ENCODE measurements at places on chromosomes 6 and 20.

GRCh38 chr20:8271727-8272126 lies 139.7 kb downstream of the PLCB1 start:
- no peak for DNase-seq

GRCh38 chr6:32401284-32401963 lies 5.6 kb downstream of the BTNL2 start:
- no peak for DNase-seq

DNA sequence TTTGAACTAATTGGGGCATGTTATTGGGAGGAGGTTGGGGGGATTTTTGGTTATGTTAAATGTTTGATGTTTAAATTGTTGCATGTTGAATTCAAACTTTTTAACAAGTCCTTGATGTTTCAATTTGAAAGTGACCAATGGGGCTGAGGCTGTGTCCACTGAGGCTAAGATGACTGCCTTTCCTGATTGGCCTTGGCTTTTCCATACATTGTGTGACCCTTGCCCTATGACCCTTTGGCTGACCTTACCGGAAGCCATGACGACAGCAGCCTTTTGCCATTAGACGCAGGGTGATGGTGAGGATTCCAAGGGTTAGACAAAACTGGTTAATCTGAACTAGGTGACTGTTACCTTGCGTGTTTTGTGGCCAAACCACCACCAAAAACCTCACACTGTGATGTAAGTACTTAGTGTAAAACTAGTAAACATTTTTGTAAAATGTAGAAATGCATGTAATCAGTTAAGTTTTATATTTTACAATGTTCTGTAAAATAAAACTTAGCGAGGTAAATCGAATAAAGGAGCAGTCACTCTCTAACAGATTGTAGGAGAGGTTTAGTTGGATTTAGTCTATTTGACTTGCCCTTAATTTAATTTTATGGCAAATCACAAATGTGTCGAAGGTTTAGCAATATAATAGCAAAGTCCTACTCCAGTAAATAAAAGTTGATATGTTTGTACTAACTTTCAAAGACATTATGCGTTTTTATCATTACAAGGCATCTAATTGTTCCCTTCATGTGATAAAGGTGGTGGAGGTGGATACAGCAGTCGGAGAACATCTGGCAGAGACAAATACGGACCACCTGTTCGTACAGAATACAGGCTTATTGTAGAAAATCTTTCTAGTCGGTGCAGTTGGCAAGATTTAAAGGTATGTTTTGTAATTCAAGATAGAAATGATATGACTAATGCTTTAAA lies 1.6 kb downstream of the SRSF6 start:
- DNase-seq: no peak

- DNase-seq: no peak
These were observed 11.6 kb upstream of the ELOVL5 start for GRCh38 chr6:53360093-53360912.

GRCh38 chr6:133404151-133404550 lies 163.0 kb downstream of the EYA4 start:
- no peak for DNase-seq

- DNase-seq: no peak
These were observed 50.7 kb downstream of the DOK5 start for GRCh38 chr20:54525916-54526590.

GRCh38 chr6:16434885-16435284 lies 196.5 kb downstream of the GMPR start:
- no peak for DNase-seq

GRCh38 chr20:19212821-19213502 lies 520 bp downstream of the SLC24A3 start:
- DNase-seq: no peak

DNA sequence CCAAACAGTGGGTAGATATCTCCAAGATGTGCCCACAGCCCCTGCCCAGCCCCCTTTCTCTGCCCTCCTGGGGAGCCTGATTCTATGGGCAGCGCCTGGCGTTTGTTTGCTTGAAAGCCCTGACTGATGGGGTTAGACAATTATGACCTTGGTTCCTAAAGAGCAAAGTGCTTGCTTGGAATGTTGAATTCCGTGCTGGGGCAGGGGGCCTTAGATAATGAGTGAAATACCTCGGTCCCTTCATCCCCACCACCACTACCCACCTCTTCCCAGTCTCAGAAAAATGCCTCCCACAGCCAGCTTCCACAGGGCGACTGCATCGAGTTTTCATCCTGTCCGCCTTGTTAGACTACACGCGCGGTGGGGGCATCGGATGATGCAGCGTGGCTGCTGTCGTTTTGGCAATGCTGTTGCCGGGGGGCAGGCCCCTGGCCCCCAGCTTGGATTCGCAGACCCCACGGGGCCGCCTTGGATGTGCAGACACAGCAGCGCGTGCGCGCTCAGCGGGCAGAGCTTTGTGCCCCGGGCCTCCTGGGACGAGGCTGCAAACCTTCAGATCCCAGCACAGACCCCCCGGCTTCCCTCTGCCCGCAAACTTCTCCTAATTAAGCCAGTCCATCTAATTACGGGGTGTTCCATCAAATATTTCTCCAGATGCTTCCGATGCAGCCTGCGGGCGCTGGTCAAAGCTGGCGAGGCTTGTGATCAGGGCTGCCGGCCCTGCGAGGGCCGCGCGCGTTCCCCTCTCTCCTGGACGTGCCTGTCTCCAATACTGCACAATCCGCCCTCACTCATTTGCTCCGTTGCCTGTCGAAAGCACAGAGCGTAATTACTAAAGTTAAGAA lies 86.1 kb downstream of the LINC00237 start:
- DNase-seq: no peak

DNA sequence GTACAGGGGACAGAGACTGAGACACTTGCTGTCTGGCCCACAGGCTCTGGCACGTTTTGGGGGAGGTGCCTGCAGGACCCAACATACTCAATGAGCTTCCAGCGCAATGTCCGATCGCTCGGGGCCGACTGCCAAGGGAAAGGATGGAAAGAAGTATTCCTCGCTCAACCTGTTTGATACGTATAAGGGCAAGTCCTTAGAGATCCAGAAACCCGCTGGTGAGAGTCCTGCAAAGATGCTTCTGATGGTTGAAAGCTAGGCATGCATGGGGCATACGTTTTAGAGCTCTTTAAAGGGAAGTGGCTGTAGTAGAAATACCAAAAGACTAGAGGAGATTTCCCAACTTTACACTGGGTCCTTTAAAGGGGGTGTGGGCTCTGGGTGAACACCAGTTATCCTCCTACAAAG lies 2.2 kb downstream of the PRRC2A start:
- DNase-seq: no peak

DNA sequence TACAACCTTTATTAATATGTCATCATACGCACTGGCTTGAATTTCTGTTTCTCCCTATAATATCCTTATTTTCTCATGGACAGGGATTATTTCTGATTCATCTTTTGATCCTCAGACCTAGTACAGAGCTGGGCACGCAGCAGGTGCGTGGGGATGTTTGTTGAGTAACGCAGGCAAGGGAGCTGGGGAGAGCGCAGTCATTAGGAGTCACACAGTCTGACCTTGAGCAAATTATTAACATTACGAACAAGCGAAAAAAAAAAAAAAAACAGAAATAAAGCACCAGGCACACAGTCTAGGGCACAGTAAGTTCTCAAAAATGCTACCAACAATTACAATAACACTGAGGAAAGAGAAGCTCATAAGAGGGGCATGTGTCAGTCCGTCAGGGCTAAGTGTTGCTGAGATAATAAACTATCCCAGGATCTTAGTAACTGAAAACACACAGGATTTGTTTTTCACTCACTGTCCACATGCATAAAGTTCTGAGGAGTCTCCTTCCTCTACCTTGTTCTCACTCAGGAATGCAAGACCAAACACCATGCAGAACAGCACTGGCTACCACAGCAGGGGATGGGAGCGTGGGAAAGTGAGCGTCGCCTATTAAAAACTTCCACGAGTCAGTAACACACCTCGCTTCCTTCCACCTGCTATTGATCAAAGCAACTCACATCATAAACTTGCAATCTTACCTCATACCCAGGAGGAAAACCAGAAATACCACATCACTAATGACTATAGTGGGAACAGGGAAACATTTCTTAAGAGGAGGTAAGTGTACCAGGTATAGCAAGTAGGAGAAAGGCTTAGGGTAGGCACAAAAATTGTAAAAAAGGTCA lies 56.9 kb downstream of the PDE10A start:
- no peak for DNase-seq

GRCh38 chr20:48638546-48638945 lies 189.3 kb downstream of the PREX1 start:
- DNase-seq: no peak

- no peak for DNase-seq
These were observed 61.7 kb upstream of the EYA4 start for GRCh38 chr6:133179481-133179880.
